Astrocyte of the cerebellum (primary cell): ENCODE measurements at places on chromosomes 13 and 19.

GRCh38 chr19:52070496-52070895, 21.9 kb upstream of the ZNF432 start:
- no peak for DNase-seq

DNA sequence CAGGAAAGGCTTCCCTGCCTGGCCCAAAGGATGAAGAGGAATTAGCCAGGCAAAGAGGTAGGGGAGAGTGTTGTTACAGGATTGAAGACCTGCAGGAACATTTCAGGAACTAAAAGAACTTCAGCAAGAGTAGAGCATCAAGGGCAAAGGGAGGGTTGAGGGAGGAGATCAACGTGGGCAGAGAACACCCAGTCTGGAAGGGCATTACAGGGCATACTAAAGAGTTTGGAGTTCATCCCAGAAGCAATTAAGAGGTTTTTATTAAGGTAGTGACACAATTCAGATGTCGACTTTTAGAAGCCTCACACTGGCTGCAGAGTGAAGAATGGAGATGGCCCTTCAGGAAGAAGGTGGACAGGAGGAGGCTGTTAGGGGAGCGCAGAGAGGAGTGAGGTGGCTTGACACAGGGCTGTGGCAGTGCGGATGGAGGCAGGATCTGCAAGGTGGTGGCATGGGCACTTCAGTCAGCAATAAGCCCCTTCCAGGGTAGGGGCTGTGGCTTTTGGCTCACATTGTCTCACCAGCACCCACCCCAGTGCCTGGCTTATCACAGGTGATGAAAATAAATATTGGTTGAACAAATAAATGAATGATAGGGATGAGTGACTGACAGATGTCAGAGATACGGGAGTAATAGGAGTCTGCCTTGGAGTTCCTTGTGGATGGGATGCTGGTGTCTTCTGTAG, 24.9 kb downstream of the TEX26 start:
- DNase-seq: no peak

GRCh38 chr13:97911311-97912138, 42.0 kb upstream of the IPO5 start:
- DNase-seq: no peak

DNA sequence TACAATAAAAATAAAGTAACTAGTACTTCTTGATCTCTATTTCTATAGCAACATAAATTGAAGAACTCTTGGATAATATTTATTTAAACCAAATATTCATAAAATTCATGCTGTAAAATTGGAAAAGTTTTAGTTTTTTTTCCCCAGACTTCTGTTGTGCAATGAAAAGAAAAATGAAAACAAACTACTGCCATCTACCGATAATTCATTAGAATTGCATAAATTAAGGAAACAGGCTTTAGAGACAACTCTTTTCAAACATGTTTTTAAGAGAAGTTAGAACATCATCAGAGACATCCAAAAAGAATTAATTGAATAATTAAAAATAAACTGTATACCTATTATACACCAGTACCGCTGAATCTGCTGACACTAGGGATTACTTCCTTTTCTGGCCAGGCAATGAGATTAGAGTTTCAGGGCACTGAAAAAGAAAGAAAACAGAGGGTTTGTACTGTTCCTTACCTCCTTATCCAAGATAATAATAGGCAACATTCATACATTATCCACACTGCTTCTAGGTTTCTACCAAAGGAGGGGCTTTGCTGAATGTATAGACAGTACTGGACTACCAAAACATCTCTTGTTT, 4.9 kb downstream of the CCDC122 start:
- DNase-seq: no peak

DNA sequence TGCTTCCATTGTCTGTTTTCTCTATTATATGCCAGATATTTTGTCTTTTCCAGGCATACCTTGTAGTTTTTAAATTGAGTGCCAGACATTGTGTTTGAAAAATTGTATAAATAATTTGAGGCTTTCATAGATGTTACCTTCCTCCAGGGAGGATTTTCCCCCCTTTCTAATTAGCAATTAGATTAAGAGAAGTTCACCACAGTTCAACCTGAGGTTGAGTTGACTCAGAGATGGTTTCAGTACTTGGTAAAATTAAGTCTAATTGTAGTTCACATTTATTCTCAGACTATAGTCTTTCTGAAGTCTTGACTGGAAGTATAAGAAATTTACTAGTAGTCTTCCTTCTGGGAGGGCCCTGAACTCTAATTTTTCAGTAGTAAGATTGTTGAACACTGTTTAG, 104.1 kb upstream of the SCEL start:
- no peak for DNase-seq

DNA sequence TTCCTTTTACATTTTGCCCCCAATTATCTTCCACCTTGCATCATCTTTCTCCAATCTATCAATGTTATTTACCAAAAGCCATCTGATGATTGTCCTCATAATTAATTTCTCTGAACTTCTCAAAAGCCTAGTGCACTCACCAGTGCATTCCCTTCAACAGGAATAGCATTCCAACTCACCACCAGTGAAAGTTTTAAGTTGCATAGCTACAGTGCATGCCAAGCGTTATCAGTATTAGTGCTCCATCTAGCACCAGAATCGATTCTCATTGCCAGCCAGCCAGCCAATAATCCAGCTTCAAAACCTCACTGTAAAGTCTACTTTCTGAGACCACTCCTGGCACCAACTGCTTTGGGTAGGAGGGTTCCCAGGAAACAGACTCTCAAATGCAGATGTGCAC, 7.4 kb downstream of the MYCBP2 start:
- DNase-seq: no peak

- peak; percentile 81 for DNase-seq
These were observed 25.8 kb upstream of the NANOS3 start for GRCh38 chr19:13850910-13851733.

DNA sequence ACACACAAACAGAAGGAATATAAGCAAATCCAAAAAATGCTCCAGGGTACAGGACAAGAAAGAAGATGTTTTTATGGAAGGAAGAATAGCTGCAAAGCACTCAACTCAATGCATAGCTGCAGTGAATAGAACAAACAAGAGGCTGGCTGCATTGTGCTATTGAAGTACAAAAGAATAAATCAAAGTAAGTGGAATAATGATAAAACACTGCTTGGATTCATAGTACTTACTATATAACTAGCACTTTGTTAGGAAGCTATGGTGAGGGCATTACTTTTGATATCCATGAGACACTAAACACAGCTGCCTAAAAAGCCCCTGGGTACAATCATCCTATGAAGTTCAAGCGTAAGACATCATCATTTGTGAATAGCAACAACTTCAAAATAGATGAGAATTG, 350.1 kb downstream of the PCDH9 start:
- DNase-seq: no peak
